Stimulated activated naive B cell treated with anti-CD40 and anti-IgM and Interleukin-4, amounts not matched to agents 10 μg/mL and 1 μg/mL and 100 μg/mL, for 72 hours (primary cell): ENCODE measurements at places on chromosomes 2 and 18.

DNA sequence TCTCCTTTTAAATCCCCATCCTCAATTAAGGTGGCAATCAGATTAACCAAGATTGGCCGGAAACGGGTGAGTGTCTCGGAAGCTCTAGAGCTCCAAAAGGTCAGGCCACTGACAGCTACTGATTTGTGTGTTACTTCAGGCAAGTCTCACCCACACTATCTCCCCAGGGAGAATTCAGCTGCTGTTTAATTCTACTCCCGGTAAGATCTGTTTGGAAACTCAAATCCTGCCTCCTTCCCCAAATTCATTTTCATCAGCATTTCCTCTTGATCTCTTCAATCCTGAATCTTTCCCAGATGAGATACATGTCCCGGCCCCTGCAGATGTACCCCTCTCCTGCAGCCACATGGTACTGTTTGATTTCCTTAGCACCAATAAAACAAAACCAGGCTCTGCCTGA, 34.9 kb downstream of the EFR3B start:
- no peak for DNase-seq

DNA sequence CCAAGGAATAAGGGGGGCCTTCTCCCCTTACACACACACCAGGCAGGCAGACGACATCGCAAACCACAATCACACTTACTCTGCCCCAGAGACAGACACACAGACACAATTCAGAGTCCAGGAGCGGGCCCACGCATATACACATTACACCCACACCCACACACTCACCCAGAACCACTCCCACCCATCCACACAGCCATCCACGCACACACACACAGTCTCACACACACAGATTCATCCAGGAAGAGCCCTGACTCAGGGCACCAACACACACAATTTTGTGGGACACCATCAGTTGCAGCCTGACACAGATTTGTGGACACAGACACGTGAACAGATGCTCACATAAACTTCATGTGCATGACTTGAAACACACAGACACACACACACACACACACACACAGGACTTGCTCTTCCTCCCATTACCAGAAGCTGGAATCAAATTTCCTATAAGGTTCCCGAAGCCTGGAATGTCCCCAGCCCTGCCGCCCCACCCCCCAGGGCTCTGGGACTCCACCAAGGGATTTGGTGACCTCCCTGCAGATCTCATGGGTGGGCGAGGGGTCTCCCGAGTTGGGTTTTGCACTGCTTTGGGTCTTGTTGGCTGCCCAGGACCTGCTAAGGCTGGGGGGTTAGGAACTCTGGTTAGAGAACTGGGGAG, 23.5 kb downstream of the TNS1 start:
- no peak for DNase-seq

DNA sequence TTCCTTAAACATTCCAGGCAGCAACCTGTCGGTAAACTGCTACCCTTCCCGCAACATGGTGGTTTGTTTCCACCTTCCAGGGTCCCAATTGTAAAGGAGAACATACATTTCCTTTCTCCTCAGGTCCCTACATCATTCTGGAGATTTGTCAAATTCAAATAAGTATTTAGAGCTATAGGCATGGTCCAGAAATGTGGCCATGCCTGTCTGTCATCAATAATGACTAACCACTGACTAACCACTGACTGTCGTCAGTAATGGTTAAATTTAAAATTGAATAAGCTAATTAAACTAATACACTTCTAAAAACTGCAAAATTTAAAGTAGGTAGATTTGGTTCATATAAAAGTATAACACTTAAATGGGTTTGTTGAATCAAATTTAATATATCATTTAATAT, 984.0 kb upstream of the SLC39A10 start:
- no peak for DNase-seq

- DNase-seq, result no peak
Observed at GRCh38 chr2:38737925-38738324, 13.2 kb downstream of the SRSF7 start.

GRCh38 chr2:209389171-209389618, 34.7 kb upstream of the MAP2 start:
- DNase-seq, result no peak

DNA sequence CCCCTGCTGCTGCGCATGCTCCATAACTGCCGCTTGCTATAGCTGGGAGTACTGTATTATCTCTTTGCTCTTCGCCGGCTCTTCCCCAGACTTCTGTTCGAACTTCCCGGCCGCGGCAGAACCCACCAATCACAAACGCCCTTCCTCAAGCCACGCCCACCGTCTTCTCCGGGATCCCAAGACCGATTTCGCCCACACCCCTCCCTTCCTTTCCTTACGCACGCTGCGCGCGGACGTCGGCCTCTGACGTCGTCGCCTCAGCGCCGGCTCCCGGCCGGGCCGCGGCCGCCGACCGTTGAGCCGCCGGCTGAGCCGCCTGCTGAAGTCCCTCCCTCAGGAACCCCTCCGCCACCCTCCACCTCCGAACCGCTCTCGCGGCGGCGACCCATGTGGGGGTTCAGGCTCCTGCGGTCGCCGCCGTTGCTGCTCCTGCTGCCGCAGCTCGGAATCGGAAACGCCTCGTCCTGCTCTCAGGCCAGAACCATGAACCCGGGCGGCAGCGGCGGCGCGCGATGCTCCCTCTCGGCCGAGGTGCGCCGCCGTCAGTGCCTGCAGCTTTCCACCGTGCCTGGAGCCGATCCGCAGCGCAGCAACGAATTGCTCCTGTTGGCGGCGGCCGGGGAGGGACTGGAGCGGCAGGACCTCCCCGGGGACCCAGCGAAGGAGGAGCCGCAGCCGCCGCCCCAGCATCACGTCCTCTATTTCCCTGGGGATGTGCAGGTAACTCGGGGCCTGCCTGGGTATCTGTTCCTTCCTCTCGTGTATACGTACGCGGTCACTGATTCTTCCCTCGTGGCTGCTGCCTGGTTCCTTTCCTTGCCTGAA, at the start of gene C2orf69:
TSS of gene C2orf69 (plus strand) at position 242 of the 825 bp plus-strand sequence. CDS start at position 388, 146 bp downstream.
- DNase-seq, result peak; percentile 93

DNA sequence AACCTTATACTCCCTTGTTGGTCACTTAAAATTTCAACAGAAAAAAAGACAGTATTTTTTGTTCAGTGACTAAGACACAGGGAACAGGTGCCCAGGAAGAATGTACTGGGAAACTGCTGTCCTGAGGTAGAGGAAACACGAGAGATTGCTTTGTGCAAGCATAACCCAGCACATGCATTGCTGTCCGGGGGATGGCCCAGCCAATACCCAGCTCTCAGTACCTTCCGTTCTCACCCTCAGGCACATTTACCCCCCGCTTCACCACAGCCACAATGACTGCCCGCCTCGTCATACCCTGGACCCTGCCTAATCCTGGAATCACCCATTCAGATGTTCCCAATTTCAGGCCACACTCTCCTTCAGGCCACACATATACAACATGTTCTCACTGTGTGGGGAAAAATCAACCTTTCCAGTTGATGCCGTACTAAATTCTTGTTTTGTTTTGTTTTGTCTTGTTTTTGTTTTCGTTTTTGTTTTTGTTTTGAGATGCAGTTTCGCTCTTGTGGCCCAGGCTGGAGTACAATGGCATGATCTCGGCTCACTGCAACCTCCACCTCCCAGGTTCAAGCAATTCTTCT, 140.7 kb downstream of the ESCO1 start:
- DNase-seq, result no peak

DNA sequence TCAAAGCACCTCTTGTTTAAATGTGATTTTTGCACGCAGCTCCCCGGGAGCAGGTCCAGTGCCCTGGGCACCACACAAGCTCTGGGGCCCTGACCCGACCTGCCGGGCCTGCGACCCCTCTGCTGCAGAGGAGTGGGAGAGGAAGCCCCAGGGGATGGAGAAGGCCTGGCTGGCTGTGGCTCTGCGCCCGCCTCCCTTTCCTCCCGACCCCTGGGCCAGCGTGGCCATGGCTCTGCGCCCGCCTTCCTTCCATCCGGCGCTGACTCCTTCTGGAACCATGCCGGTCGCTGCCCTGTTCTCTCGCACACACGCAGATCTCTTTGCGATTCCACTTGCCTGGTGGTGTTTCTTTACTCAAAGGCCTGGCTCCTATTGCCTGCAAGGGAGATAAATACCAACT, 166.5 kb upstream of the SALL3 start:
- no peak for DNase-seq

DNA sequence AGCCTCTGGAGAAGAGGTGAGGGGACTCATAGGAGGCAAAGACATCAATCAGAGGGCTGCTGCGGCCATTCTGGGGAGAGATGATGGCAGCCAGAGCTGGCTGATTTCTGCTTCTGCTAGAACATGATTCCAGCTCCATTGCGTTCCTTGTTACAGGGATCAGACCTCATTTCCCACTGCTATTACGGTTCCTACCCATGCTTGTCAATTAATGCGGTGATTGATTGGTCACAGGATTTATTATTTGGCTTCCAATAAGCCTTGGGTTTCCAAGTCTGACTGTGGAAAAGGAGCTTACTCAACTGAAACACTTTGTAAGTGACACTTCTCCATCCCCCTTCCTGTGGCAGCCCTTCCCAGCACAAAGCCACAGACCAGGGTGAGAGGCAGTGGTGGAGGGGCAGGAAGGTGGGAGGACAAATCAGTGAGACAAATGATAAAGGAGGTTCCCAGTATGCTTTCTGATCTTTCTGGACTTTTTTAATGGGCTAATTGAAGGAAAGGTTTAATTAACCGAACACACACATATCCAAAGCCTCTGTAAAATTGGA, 26.8 kb upstream of the CTLA4 start:
- no peak for DNase-seq

DNA sequence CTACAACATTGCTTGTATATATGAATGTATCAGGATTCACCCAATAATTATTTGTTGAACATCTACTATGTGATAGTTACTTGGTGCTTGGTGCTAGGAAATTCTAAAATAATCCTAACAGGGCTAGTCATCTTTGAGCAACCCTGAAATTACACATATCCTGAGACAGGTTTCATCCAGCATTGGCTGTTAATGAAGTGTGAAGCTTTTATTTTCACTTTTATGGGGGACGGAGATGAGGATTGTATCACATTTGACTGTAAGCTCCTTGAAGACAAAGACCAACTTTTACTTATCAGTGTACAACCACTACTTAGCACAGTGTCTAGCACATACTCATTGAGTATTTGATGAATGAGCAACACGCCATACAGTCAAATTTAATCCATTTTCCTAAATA, 6.8 kb upstream of the GALM start:
- no peak for DNase-seq

- no peak for DNase-seq
Observed at GRCh38 chr2:236988216-236988615, 97.5 kb upstream of the COPS8 start.

DNA sequence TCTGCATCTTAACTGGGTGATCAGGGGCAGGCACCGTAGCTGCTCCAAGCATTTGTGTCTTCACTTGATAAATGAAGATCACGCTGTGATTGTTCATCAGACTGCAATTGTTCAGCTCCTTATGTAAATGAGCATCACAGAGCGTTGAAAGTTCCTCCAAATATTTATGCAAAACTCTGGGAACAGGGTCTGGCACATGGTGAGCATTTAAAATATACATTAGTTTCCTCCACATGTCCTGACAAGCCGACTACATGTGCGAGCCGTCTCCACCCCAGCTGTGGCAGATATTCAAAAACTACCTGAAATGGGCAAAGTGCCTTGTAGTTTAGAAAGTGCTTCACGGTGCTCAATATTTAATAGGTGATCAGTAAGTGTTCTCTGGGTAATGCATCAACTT, 175.1 kb upstream of the ID2 start:
- DNase-seq, result no peak

- DNase-seq, result no peak
Observed at GRCh38 chr2:30410217-30410616, 36.8 kb upstream of the LCLAT1 start.

GRCh38 chr2:99877963-99878362, 264.4 kb downstream of the AFF3 start:
- no peak for DNase-seq

GRCh38 chr2:216687646-216688045, 7.7 kb downstream of the IGFBP5 start:
- no peak for DNase-seq

GRCh38 chr2:128687565-128687964, 368.9 kb upstream of the HS6ST1 start:
- DNase-seq, result no peak

- no peak for DNase-seq
Observed at GRCh38 chr2:239305771-239306170, 95.0 kb downstream of the HDAC4 start.

- DNase-seq, result peak; percentile 84
Observed at GRCh38 chr18:50268022-50268747, 1.9 kb upstream of the CFAP53 start.

DNA sequence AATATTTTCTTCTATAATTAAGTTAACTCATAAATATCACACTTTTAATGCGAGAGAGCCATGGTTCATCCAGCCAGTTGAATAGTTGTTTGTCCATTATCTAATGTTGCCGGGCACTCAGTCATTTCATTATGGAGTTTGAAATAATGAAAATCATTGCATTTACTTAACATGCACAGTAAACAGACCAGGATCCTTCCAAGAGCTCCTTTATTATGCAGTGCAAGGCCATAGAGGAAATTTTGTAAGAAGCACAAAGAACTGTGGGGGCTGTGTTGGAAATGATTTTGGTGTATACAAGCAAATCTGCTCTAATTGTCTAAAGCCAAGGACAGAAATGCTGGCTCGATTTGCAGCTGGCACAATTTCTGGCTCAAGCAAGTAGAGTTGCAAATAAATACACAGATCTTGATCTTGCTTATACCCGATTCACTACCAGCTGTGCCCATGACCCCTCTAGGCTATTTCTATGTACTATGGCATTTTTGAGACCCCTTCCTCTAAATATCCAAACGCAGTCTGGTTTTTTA, 400.3 kb upstream of the HNRNPA3 start:
- no peak for DNase-seq

- no peak for DNase-seq
Observed at GRCh38 chr2:82339805-82340204, 2035.3 kb upstream of the LRRTM1 start.

GRCh38 chr2:132477962-132478361, 61.4 kb downstream of the GPR39 start:
- no peak for DNase-seq

- DNase-seq, result no peak
Observed at GRCh38 chr18:77992057-77992456, 742.4 kb downstream of the GALR1 start.

GRCh38 chr2:53051157-53051556, 716.4 kb upstream of the CHAC2 start:
- DNase-seq, result no peak

- DNase-seq, result no peak
Observed at GRCh38 chr2:164252568-164253287, 368.6 kb downstream of the GRB14 start.

- DNase-seq, result no peak
Observed at GRCh38 chr2:167005096-167005495, 116.8 kb downstream of the XIRP2 start.

GRCh38 chr2:11541693-11542274, 7.9 kb downstream of the GREB1 start:
- DNase-seq, result no peak

DNA sequence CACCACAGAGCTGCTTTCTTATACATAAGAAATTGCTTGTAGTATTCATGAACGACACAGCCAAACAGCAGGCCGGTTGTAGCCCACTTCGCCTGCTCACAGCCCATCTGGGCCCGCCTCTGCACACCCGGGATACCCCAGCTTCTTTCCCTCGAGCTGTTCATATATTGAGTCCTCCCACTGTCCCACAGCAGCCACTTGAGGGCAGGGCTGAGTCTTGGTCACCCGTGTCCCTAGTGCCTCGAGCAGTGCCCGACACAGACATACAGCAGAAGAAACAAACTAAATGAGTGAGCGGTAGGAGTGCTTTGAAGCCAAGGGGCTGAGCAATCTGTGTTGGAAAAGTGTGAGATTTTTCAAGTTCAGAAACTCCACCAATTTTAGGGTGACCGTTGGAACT, 251.4 kb downstream of the KLHL29 start:
- DNase-seq, result no peak
